GM23338 (cell line): ENCODE measurements at places on chromosomes 4 and X. TPM values are rescaled to one million over a fixed set of nuclear protein-coding genes. Genes with fewer than 3 reads are reported as not detected.

EVC2 gene
- 3.4 TPM in 2 replicates for polyA plus RNA-seq

ZCCHC12 gene
- 0.32 and 0.70 TPM in 2 replicates for polyA plus RNA-seq

DNA sequence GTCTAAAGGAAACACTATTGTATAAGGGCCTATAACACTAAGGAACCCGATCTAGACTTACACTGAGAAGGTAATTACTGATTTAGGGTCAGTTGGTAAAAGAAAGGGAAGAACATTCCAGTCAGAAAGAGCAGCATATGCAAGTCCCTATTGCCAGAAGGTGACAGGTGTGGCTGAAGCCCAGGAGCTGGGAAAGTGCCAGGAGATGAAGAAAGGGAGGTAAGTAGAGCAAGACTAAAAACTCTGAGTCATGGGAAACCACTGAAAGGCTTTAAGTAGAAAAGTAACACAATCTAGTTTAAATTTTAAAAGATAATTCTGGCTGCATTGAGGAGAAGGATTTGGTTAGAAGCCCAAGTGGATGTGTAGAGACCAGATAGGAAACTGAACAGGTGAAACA lies 77.7 kb upstream of the INTU start:
- DNase-seq: no peak

DNA sequence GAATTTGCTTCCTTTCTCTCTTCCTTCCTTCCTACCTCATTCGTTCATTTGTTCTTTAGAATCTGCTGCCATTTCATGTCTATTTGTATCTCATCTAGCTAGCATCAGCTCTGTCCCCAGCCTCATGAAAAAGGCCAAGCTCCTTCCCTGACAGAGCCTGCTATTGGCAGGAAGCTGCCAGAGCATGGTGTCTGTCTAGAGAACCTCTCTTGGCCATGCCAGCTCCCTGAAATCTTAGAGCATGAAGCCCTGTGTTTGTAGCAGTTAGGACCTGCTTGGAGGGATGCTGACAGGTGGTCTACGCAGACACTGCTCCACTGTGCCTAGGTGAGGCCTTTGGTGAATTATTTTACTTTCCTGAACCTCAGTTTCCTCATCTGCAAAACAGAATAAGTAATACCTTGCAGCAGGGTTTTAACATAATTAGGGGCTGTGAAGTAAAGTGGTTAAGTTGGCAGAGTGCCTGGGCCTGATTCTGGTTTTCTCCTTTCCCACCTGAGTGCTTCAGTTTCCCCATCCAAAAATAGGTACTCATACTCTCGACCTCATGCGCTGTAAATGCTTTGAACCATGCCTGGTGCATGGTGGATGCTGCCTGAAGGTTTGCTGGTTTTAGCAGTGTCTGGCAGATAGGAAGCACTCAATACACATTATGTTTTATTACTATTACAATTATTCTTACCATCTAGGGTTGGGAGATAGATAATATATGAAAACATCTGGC lies 4.7 kb downstream of the PTTG2 start:
- DNase-seq: no peak

GRCh38 chrX:100812216-100813158 lies 7.7 kb upstream of the CSTF2 start:
- DNase-seq: peak; percentile 14

PPP1R2C gene
- polyA plus RNA-seq: not detected in 2 replicates

EPGN gene
- polyA plus RNA-seq: not detected in 2 replicates

- no peak for DNase-seq
These were observed 142.2 kb downstream of the HS3ST1 start for GRCh38 chr4:11286533-11286932.

DNA sequence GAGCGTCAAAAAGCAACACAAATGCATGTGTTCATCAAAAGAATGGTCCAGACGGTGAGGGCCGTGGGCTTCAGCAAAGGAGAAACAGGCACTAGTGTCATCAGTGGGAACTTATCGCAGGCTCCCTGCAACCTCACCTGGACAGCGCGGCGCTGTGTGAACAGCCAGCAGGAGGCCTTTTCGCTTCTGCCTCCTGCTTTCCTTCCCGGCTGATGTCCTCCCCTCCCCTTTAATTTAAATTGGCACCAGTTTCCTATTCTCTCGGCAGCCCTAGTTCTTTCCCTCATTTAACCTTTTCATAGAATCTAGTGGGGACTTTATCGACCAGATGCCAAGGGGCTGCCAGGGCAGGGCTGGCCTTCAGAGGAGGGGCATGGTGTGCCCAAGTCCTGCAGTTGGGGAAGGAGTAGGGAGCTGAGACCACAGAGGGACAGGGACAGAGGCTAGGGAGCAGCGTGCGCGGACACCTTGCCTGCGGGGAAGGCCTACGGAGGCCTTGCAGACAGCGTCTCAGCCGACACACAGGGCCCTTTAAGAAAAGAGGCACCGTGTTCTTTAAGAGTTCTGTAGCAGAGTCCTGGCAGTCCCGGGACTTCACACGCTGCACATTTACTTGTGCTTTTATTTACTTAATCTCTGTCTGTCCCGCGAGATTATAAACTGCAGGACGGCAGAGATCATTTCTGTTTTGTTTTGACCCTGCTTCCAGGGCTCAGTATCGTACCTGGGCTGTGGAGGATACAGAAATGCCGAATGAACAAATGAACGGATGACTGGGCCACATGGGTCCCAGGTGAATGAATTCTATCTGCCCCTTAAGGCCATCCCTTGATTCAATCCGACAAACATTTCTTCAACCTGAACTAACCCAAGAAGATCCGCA lies 8.4 kb upstream of the SORBS2 start:
- DNase-seq: peak; percentile 49

DNA sequence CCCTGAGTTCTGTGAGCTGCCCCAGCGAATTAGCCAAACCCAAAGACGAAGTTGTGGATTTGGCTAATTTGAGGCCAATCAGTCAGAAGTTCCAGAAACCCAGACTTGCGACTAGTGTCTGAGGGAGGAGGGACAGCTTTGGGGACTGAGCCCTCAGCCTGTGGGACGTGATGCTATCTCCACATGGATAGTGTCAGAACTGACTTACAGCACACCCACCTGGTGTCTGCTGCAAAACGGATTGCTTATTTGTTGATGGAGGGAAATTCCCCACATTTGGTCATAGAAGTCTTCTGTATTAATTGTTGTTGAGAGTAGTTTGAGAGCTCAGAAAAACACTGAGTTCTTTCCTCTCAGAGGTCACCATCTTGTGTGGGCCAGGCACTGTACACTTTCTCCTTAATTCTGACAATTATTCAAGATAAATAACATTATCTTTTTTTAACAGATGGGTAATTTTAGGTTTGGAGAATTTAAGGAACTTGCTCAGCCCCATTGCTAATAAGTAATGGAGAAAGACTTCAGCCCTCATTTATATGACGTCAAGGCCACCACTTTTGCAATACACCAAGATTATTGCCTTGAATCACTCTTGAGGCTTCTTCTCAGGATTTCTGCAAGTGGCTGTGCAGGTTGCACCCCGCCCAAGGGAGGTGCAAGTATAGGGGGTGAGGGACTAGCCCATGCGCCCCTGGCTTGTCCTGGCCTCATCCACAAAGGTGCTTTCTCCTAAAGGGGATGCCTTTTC lies 16.7 kb downstream of the CLRN2 start:
- no peak for DNase-seq

NPY5R gene
- 1.2 and 1.8 TPM in 2 replicates for polyA plus RNA-seq

DNA sequence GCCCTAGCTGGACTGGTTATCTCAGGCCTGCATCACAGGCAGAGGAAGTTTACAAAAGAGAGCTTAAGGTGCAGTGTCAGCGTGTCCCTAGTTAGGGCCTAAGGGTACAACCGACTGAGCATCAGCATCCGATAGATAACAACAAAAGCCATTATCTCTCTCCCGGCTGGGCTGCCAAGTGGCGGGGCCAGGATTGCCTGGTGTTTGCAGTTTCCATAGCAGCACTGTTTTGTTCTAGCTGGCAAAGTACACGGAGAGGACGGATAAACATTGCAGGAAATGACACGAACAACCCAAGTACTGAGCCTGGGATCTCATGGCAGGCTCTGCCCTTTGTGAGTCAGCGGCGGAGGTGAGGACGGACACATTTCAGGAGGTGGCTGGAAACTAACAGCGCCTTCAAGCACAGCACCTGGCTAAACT lies 104.7 kb upstream of the NOCT start:
- peak; percentile 69 for DNase-seq

- DNase-seq: no peak
These were observed 51.7 kb upstream of the OTUD4 start for GRCh38 chr4:145231906-145232700.

DNA sequence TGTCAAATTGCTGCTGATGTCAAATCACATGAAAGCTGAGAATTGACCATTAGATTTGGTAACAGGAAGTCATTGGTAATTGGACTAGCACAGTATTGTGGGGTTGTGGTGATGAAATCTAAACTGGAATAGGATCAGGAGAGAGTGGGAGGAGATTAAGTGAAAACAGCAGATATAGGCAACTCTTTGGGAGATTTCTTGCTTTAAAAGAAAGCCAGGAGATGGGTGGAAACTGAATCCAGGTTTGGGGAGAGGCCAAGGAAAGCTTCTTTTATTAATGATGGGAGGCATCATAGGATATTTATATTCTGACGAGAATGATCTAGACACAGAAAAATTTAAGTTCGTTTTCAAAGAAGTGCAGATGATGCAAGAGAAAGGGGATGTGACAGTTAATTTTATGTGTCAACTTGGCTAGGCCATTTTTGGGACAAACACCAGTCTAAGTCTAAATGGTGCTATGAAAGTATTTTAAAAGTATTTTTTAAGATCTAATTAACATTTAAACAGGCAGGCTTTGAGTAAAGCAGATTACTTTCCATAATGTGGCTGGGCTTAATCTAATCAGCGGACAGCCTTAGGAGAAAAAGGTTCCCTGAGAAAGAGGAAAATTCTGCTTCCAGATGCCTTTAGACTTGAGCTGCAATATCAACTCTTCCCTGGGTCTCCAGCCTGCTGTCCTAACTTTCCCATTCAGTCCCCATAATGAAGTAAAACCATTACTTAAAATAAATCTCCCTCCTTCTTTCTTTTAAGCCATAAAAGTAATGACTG lies 24.7 kb downstream of the SEC24D start:
- DNase-seq: no peak

DNA sequence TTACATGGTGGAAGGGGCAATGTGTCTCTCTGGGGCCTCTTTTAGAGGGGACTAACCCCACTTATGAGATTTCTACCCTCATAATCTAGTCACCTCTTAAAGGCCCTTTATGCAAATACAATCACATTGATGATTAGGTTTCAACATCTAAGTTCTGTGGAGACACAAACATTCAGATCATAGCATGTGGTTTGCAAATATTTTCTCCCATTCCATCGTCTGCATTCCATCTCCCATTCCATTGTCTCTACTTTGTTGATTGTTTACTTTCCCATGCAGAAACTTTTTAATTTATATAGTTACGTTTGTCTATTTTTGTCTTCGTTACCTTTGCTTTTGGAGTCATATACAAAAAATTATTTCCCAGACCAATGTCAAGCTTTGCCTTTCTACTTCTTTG lies 927.5 kb upstream of the INTU start:
- DNase-seq: no peak

HSD17B11 gene
- polyA plus RNA-seq: 9.7 and 9.8 TPM in 2 replicates

NUDT11 gene
- polyA plus RNA-seq: 25.0 and 27.5 TPM in 2 replicates

GRCh38 chr4:155780775-155781174 lies 22.0 kb downstream of the GUCY1B1 start:
- DNase-seq: no peak

COL4A6 gene
- polyA plus RNA-seq: 2.8 and 4.1 TPM in 2 replicates

- no peak for DNase-seq
These were observed 49.5 kb downstream of the AMELX start for GRCh38 chrX:11342673-11343072.

PCYT1B gene
- 5.8 and 6.9 TPM in 2 replicates for polyA plus RNA-seq

- DNase-seq: no peak
These were observed 7.2 kb downstream of the PIGA start for GRCh38 chrX:15328131-15328530.

BEX1 gene
- 142 and 157 TPM in 2 replicates for polyA plus RNA-seq

GRCh38 chrX:97490656-97491055 lies 606.9 kb downstream of the RPA4 start:
- DNase-seq: no peak

NALF2 gene
- 4.4 and 5.3 TPM in 2 replicates for polyA plus RNA-seq

DNA sequence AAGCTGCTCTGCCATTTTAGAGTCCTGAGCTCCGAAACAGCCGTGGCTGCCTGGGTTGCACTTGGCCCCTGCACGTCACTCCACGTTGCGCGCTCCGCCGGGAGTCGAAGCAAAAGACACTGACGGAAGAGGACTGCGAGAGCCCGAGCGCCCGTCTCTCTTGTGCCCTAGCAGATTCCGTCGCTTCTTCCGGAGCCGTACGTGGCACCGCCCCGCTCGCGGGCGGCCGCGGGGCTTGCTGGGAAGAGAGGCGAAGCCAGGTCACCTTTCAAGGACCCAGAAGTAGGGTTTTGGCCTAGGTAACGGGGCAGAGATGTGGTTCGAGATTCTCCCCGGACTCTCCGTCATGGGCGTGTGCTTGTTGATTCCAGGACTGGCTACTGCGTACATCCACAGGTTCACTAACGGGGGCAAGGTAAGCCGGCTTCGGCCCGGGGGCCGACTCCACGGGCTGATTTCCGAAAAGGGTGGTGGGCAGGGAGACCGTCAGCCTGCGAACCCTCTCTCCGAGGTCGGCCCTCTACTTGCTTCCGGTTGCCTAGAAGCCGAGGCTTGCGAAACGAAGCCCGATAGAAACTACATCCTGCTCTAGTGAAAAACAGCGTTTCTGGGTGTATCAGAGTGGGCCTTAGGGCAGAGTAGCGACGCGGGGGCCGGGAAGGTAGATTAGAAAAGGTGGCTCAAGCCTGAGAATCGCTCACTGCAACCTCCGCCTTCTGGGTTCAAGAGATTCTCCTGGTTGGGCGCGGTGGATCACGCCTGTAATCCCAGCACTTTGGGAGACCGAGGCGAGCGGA lies at the start of the genes NDUFA1 and RNF113A:
Gene NDUFA1, plus strand, starts transcription at position 234 of the 797 bp plus-strand sequence. Its CDS starts 80 bp downstream, at position 314.
Gene RNF113A, minus strand, starts transcription at position 135 of the 797 bp plus-strand sequence. Its CDS starts 120 bp downstream, at position 15.
- DNase-seq: peak; percentile 86

DNA sequence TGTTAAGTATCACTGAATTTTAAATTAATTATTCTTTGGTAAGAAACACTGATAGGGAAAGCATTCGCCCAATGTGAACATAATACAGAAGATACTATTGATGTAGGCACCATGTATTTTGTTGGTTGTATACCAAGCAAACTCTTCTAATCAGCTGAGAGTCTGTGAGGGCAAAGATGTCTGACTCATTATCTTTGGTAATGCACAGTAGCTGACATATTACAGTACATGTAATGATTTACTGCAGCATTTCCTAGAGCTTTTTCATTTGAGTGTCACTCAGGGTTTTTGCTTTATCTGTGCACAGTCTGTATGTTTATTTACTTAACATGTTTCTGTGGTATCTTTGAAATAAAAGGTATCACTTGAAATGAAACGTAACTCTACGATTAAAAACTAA lies 49.2 kb downstream of the CENPVL3 start:
- DNase-seq: no peak
